ENCODE measurements at places on chromosomes 1 and 21.
A peak's percentile ranks its signal among the peaks of the same experiment; 100 is the strongest.

- no peak for DNase-seq
These were observed 87.6 kb downstream of the CNIH3 start for GRCh38 chr1:224703702-224704101.

DNA sequence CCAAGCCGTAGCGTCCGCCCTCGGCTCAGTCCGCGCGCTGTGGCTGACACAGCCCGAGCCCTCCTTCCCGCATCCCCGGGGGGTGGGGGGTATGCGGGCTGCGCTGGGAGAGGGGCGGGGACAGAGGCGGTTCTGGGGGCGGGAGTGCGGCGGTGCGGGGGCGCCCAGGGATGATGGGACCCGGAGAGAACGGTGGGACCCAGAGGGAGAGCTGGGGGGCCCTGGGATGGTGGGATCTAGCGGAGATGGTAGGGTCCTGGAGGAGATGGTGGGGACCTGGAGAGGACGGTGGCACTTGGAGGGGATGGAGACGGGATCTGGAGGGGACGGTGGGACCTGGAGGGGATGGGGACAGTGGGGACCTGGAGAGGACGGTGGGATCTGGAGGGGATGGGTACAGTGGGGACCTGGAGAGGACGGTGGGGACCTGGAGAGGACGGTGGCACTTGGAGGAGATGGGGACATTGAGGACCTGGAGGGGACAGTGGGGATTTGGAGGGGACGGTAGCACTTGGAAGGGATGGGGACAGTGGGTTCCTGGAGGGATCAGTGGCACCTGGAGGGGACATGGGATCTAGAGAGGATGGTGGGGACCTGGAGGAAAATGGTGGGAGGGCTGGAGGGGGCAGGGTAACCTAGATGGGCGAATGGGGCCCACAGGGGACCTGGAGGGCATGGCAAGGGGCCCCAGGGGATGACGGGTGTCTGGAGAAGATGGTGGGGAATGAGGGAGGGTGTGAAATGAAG, 477 bp downstream of the SNAP47 start:
- DNase-seq: no peak

GRCh38 chr1:56915960-56916359, 49.9 kb downstream of the C8B start:
- no peak for DNase-seq

DNA sequence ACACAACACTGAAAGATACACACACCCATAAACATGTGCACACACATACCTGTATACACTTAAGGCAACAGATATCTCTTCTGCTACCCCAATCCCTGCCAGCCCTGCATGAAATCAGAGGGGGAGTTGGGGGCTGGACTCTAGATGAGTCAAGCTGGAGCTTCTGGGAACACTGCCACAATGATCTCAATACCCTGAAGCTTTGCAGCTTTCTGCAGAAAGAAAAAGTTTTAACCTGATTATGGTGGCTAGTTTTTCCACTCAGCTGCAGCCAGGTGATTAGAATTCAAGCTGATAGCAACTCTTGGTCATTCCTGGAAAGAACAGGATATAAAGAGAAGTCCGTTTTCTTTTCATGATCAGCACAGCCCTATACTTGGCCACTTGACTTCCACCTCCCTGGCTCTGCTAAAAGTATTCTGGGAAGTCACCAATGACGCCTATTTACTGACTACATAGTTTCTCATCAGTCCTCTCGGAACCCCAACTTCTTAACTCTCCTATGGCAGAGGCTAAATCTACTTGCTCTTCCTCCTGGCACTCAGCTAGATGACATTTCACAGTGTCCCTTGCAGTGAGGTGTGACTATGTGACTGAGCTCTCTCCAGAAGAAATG, 20.7 kb upstream of the DNASE2B start:
- no peak for DNase-seq

DNA sequence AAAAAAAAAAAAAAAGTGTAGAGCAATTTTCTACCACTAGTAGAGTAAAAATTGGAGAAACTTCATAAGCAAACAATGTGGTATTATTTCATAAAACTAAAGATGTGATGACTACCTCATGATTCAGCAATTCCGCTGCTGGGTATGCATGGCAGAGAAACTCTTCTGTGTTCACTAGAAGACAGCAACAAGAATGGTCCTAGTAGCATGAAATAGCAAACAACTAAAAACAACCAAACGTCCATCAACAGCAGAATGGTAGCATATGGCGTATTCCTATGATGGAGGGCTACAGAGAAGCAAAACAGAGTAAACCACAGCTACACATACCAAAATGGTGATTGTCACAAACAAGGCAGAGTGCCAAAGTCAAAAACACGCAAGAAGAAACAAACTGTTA, 18.9 kb downstream of the HTR1D start:
- DNase-seq: no peak

GRCh38 chr1:66433611-66434010, 100.3 kb upstream of the SGIP1 start:
- DNase-seq: no peak

DNA sequence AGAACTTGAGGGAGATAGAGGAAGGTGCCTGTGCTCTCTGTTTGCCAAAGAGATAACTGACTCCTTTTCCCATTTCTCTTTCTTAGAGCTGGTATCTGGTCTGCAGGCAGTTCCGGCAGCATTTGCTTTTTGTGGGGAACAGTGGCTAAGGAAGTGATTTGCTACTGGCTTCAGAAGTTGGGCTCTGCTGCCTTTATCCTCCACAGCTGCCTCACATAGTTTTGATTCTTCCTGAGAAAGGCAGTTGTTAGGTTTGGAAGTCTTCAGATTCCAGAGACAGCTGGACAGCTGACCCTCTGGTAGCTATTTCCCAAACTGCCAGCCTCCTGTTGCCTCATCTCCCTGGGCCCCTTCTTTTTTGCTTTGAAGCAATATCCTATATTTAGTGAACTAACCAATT, 62.6 kb upstream of the MACF1 start:
- DNase-seq: no peak

DNA sequence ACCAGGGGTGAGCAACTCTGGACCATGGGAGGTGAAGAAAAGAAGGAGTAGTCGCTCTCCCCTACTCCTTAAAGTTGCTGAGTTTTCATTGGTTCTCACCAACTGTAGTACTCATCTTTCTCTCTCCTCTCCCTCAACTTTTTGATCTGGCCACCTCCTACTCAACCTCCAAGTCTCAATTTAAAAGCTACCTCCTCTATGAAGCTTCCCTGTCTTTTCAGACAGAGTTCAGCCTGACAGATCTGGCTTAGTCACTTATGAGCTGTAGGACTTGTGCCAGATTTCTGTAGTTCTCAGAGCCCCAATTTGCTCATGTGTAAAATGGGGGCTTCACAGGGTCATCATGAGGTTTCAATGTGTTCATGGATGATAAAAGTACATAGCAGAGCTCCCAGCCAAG, 34.5 kb upstream of the HTR1D start:
- DNase-seq: no peak

GRCh38 chr1:64005801-64006200, 197.6 kb upstream of the UBE2U start:
- no peak for DNase-seq

- no peak for DNase-seq
These were observed 8.5 kb downstream of the PRDM2 start for GRCh38 chr1:13708380-13708982.

GRCh38 chr1:118247593-118247992, 62.6 kb upstream of the SPAG17 start:
- DNase-seq: no peak

DNA sequence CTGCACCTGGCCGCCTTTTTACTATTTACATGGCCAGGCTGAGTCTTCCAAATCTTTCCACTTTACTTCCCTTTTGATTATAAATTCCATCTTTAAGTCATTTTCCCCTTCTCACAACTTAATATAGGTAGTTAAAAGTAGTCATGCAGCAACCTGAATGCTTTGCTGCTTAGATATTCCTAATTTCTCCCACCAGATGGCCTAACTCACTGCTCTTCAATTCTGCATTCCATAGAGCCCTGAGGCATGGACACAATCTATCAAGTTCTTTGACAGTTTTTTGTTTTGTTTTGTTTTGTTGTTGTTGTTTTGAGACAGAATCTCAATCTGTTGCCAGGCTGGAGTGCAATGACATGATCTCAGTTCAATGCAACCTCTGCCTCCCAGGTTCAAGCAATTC, 21.7 kb upstream of the FAAH start:
- no peak for DNase-seq

- no peak for DNase-seq
These were observed 163.6 kb upstream of the ARHGEF16 start for GRCh38 chr1:3290915-3291314.

DNA sequence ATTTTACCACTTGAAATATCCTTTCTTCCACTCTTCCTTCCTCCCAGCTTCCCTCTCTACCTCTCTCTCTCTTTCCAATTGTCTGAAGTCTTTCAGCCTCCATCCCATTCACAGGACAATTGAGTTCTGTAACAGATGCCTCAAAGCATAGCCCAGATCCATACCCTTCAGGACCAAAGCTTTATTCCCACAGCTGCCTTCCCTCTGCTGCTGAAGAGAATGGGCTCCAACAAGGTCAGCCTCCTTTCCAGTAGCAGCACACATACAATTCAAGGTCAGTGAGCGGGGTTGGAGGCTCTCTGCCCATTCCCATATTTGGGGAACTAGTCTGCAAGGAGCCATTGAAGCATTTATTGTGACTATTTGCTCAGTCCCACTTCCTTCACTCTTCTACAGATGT, 179.9 kb downstream of the DPYD start:
- DNase-seq: no peak

DNA sequence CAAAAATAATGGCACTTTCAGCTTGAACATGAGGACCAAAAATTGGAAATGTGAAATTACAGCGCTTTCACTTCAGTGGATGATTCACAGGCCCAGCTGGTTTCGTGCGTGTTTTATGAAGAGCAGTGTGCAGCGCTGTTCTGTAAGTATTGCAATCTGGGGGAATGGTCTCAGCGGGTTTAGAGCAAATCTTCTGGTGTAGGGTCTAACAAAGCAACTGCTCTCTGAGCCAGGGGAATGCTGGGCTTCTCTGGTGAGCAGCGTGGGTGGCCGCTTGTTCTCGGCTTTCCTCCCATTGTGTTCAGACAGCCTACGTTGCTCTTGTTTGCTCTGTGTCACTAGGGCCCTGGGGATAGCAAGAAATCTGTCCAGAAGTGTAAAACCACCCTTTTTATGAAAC, 42.4 kb upstream of the GADD45A start:
- peak; percentile 67 for DNase-seq

- no peak for DNase-seq
These were observed 182.1 kb downstream of the MRPL39 start for GRCh38 chr21:25425156-25425555.

DNA sequence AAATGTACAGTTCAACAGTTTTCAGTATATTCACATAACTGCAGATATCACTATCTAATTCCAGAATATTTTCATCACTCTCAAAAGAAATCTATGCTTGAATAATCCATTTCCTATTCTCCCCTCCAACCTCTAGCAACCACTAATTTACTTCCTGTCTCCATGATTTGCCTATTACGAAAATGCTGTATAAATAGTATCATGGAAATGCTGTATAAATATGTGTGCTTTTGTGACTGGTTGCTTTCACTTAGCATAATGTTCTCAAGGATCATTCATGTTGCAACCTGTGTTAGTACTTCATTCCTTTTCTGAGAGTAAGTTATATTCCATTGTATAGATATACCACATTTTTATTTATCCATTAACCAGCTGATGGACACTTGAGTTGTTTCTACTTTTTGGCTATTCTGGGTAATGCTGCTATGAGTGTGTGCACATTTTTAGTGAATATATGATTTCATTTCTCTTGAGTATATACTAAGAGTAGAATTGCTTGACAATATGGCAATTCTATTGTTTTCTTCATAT, 115.6 kb downstream of the TNFSF18 start:
- no peak for DNase-seq

- no peak for DNase-seq
These were observed 64.4 kb downstream of the RAVER2 start for GRCh38 chr1:64809309-64809708.

- no peak for DNase-seq
These were observed 9.2 kb downstream of the ADCY10 start for GRCh38 chr1:167904652-167905130.

DNA sequence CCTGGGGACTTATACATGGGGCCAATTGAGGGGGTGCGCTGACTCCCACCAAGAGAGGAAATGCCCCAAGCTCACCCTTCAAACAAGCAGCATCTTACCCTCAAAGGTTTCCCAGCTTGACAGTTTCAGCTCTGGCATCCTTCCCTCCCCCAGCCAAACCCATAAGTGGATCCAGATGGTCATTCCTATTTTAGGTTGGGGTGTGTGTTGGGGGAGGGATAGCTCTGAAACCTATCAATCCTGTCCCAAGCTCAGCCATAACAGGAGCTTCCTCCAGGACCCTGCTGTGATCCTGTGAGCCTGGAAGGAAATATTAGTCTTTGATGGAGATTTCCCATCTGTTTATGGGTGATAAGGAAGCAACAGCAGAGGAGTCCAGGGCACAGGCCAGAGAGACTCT, 3.4 kb upstream of the TMEM222 start:
- DNase-seq: no peak

DNA sequence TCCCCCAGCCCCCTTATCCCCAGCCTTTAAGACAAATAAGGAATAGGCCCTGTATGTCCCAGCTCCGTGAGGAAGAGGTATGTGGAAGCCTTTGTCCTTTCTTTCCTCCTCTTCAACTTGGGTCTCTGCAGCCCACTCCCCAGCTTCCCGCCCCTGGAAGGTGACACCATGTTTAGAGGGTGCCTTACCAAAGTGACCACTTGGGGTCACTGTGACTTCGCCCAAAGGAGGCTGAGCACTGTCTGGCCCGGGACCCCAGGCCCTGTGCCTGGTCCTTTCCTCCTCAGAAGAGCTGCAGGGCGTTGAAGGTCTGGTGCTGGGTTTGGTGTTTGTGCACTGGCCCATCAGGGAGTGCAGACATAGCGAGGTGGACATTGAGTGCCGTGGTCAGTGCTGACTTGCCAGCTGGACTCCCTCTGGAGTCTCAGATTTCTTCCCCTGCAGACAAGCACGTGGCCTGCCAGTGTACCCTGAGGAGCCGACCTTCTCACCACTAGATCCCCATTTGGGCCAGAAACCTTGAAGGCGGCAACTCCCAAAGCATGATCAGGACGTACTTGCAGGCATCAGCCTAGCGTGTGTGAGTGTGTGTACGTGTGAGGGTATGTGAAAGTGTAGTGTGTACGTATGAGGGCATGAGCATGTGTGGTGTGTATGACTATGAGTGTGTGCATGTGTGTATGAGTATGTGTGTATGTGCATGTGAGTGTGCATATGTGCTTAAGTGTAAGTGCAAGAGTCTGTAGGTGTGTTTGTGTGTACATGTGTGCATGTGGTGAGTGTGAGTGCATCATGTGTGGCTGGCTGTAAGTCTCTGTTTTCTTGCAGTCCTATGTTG, 181.4 kb upstream of the KIAA0040 start:
- DNase-seq: no peak

- no peak for DNase-seq
These were observed 471.3 kb downstream of the CAMTA1 start for GRCh38 chr1:7256526-7256925.

- no peak for DNase-seq
These were observed 50.9 kb downstream of the VANGL2 start for GRCh38 chr1:160451119-160451858.

GRCh38 chr21:26154753-26155152, 15.8 kb downstream of the APP start:
- DNase-seq: no peak

GRCh38 chr21:41678016-41678923, 88.6 kb downstream of the RIPK4 start:
- DNase-seq: no peak

- no peak for DNase-seq
These were observed 2.3 kb downstream of the ECE1 start for GRCh38 chr1:21287905-21288514.

GRCh38 chr1:201452866-201453265, 16.1 kb downstream of the PHLDA3 start:
- no peak for DNase-seq
